ENCODE measurements at places on chromosomes 13 and 19.

- DNase-seq = no peak
Measured at GRCh38 chr19:5228932-5229777, 111.5 kb downstream of the PTPRS start.

- DNase-seq = no peak
Measured at GRCh38 chr13:95138876-95139585, 162.2 kb downstream of the ABCC4 start.

GRCh38 chr19:56116606-56117005, 4.5 kb downstream of the ZNF787 start:
- no peak for DNase-seq

DNA sequence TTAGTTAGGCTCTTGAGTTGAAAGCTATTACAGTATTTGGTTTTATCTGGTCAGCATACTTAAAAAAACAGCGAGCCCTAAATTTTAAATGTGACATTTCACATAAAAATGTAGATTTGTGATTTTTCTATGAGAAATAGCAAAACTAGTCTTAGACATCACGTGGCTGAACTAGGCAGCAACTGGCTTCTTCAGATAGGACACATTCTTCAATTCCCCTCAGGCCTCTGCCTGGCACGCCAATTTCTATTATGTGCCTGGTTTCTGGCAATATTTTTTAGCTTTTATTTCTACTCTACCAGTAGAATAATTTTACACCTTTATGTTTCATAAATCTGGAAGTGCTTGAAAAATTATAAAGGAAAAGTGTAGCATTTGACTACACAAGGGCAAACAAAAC, 433.7 kb downstream of the DIAPH3 start:
- no peak for DNase-seq

GRCh38 chr13:107819071-107819470, 396.3 kb downstream of the LIG4 start:
- no peak for DNase-seq

- DNase-seq = peak; percentile 7
Measured at GRCh38 chr13:31890946-31891345, 140.6 kb upstream of the FRY start.

DNA sequence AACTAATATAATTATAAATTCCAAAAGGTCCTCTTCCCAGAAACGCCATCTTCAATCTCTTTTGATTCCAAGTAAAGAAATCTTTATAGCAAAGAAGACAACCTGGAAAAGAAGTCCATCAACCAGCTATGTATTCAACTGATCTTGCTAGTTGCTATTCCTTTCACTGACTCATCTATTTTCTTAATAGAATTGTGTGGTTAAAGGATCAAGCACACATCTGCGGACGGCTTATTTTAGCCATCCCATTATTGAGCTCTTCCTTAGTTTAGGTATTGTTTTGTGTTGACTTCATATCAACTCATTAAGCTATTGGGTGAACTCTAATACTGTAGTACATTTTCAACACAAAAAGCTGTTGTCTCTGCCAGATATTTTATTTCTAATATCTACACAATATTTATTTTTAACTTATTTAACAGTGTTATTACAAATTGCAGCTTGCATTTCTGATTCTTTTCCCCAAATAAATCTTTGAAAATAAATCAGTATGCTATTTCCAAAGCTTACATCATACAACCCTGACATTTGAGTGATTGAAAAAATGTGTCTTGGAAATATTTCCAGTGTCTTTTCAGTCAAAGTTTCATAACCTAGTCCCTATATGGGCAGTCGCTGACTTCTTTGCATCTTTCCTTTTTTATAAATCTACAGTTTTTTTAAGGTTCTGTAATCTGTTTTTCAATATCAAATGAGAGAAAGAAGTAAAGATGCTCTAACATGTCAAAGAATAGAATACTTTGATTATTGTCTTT, 158.8 kb upstream of the SPRY2 start:
- peak; percentile 31 for DNase-seq
